NCI-H2081 treated with DMSO at 0.1 percent for 48 hours (cell line): ENCODE measurements at places on chromosomes 1 and 21.

- DNase-seq = peak; percentile 76
These were observed 10.2 kb upstream of the TNFRSF14 start for GRCh38 chr1:2545754-2546514.

DNA sequence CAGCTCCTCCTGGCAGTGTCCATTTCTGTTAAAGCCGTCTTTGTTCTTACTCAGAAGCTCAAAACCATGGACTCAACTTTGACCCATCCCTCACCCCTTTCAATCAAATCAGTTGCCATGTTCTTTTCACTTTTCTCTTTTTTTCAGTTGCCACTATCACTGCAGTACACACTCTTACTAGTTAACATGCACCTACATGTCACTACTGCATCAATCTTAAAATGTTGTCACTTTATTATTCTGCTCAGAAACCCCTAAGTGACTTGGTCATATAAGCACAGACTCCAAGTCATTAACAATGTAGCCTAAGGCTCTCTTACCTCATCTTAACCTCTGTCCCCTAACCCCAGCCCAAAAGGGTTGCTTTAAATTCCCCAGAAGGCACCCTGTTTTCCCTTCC is 9.0 kb downstream of the ZNF697 start:
- no peak for DNase-seq

DNA sequence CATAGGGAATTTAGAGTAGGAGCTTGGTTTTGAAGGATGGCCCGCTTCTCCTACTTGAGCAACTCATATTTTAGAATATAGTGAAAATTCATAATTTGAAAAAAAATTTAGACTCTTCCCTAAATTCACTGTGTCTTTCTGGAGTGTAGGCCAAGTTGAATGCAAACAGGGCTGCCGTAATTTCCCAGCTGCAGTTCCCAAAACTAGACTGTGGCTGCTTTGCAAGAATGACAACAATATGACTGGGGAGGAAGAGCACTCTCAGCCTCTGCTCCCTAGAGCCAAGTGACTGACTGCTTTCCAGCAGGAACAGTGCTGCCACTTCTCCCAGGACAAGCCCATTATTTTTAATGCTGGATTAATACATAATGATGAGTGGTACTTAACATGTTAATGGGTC is 209.0 kb downstream of the RHOU start:
- DNase-seq = no peak

- DNase-seq = no peak
These were observed 11.0 kb upstream of the AVPR1B start for GRCh38 chr1:206128196-206128595.

DNA sequence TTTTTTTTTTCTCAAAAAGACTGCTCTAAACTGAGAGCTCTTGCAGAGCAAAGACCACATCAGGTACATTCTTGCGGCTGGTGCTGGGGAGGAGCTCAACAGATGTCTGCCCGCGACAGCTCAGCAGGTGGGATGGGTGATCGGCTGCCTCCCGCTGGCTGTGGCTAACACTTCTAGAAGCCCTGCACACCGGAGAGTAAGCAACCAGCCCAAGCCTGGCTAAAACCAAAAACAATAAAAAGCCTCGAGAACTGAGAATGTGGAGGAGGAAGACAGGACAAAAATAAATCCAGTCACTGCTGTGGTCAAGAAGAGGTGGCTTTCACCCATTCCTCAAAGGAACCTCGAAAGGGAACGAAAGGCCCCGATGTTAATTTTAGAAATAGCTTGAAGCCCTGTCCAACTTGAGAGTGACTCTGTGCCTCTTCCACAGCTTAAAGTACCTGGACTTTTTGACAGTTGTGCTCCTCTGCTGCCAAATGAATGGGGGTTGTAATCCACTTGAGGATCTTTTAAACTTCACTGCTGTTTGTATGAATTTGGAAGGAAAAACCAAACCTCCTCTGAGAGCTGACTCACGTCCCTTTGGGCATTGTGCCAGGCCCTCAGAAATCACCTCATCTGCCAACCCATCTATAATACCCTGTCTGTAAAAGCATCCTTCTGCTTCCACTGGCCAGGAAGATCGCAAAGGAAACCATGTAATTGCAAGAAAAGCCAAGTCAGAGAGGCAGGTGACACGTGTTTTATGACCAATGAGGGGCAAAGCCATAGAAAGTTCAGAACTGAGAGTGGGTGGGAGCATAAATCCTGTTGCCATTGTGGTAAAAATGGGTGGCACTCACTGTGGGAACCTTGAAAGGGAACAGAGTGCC is 78.6 kb downstream of the KCNN3 start:
- no peak for DNase-seq

- no peak for DNase-seq
These were observed 37.6 kb downstream of the MCOLN2 start for GRCh38 chr1:84959294-84959693.

GRCh38 chr1:3644273-3644672 is 5.6 kb downstream of the WRAP73 start:
- DNase-seq = no peak

DNA sequence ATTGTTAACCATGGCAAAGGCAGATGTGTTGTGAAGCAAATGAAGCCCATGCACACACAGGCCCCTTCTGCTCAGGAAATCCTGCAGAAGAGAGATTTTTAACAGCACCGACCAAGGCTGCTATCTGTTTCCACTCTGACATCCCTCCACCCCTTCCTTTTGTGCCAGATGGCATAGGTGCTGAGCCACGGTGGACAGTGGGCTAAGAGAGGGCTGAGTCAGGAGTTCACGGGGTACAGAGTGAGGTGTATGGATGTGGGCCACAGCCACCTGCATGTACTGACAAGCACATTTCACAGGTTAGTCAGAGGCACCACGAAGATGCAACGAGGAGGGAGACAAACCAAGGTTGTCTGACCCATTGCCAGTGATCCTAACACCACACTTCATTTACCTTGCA is 9.5 kb downstream of the RSPH1 start:
- DNase-seq = no peak

DNA sequence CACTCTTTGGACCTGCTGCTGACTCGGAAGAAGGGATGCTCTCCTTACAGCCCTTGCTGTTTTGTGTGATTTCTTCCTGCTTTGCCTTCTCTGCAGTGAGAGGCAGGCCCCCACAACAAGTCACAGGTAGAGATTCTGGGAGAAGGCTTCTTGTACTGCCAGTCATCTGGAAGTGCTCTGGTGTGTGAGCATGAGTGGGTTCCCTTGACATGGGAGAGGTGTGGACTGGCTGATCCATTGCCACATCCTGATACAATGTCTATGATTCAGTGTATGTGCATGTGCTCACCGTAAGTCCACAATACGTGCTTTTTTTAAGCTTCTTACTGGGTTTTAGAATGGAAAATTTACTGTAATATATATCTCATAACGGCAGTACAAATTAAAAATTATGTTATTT is 46.0 kb upstream of the PLA2G4A start:
- DNase-seq = no peak

GRCh38 chr1:98565951-98566350 is 95.6 kb upstream of the SNX7 start:
- no peak for DNase-seq

DNA sequence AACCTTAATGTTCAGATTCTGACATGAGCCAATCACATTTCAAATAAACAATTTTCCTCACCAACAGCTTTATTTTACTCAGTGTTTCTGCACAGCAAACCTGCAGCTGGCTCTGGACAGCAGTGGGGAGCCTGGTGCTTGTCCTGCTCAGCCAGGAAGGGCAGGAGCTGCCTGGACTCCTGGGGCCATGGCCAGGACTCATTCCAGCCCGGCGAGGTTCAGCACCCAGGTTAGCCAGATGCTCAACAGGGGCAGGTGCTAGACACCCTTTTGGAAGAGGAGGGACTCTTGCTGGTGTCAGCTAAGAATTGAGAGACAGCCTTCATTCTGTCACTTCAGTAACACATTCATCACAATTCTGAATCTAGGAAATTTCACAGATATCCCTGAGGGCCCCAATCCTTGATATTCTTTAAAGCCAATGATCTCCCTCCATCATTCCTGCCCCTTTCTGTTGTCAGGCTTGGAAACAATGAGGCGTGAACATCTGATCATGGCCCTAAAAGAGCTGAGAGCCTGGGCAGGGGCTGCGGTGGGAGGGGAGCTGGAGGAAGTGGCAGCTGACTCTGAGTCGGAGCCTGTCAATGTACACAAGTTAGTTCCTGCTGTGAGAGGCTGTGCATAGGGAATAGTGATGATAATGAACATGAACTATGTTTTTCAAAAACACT is 251.3 kb downstream of the SDCCAG8 start:
- DNase-seq = no peak

GRCh38 chr1:232274236-232274855 is 355.6 kb downstream of the SIPA1L2 start:
- DNase-seq = no peak

DNA sequence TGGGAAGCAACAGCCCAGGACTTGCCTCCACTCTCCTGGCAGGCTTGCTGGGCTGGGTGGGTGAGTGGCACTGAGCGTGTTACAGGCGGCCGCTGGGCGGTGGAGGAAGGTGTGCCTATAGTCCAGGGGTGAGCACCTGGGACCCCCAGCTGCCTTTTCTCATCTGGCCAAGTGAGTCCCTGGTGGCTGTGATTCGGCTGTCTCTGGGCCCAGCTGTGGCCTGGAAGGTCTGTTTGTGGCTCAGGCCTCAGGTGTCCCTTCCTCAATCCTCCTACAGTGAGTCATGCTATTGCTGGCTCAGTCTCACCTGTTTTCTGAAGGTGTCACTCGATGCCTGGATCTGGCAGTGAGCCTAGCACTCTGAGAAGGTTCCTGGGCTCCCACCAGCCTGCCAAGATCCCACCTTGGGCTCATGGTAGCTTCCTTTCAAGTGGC is 564.2 kb downstream of the PTPRU start:
- no peak for DNase-seq

- no peak for DNase-seq
These were observed 85.5 kb upstream of the ATP1A1 start for GRCh38 chr1:116287341-116288200.

GRCh38 chr1:162753998-162754585 is 36.4 kb upstream of the HSD17B7 start:
- DNase-seq = no peak

GRCh38 chr1:116408193-116408592 is 35.1 kb downstream of the ATP1A1 start:
- DNase-seq = no peak

DNA sequence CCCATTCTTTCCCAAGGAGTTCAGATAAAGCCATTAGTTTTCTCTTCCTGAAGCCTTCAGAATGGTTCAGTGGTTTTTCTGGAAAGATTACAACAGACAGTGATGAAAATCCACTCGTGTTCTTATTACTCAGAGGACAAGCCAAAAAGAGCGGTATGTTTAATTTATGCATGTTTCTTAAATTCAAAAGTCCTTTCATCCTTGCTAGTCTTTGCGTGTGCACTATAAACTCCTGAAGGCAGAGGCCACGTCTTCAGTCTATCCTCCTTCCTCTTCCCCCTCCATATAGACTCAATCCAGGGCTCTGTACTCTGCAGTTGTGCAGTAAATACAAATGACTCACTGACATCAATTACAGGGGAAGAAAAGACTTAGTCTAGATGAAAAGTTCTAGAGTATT is 409.2 kb upstream of the PLXNA2 start:
- DNase-seq = no peak

DNA sequence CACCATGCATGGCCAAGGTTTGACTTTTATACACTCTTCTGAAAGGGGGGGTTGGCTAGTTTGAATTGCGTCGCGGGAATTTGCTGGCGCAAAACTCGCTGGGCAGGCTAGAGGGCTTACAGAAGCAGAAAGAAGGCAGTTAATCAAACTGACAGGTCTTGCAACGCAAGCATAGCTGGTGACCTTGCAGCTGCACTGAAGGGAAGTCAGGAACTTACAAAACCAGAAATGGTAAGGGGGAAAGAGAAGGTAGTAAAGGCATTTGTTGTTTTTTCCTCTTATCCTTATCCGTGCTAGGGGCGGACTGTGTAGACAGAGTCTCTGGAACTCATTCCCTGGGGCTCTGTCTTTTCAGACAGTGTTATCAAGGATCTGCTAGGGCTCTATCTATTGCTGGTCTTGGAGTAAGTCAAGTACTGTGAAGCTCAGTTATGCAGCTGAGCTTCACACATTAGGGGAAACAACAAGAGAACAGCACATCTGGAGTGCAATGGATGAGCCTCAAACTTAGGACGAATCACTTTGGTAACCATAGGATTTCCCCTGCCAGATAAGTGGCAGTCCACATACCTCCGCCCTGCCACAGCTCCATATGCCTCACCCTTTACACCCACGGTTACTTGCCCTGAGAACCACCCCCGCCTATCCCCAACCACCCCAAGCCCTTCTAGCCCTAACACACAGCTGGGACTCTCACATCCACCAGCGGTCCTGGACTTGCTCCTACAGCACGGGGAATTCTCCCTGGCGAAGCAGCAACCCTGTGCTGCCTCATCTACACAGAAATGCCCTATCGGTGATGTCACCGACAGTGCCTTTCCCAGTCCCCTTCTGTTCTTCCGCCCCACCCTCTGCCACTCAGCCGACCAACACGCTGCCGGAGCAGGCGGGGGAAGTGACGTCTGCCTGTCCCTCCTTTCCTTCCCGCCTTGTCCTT is 251.4 kb downstream of the FAM72C start:
- DNase-seq = no peak

- DNase-seq = no peak
These were observed 4.0 kb upstream of the PEX10 start for GRCh38 chr1:2416403-2416802.

GRCh38 chr1:43366601-43367025 is 1.2 kb downstream of the ELOVL1 start:
- no peak for DNase-seq

DNA sequence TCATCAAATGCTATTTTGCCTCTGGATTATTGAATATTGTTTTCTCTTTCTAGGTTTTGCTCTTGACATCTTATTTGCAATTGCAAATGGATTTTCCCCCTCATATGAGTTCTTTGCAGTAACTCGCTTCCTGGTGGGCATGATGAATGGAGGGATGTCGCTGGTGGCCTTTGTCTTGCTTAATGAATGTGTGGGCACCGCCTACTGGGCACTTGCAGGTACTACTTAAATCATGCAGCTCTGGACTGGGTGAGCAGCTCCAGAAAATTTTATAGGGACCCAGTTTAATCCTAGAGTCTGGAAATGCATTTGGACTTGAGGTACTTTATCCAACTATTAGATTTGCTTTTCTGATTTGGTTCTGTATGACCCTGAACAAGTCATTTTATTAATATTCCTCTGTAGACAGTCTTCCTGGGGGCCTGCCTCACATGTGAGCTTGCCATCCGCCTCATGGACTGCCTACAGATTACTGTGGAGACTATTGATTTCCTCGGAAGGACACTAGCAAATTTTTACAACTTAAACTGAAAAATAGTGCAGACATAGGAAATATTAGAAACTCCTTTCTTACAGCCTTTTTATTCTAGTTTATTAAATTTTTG is 44.5 kb downstream of the SLC22A15 start:
- DNase-seq = no peak
